CD8-positive, alpha-beta T cell (primary cell): ENCODE measurements at places on chromosomes 13 and 19. TPM values are rescaled to one million over a fixed set of nuclear protein-coding genes. Genes with fewer than 3 reads are reported as not detected.

Gene IZUMO1
- not detected for total RNA-seq

Gene VWA8
- total RNA-seq, result 16.3 TPM

DNA sequence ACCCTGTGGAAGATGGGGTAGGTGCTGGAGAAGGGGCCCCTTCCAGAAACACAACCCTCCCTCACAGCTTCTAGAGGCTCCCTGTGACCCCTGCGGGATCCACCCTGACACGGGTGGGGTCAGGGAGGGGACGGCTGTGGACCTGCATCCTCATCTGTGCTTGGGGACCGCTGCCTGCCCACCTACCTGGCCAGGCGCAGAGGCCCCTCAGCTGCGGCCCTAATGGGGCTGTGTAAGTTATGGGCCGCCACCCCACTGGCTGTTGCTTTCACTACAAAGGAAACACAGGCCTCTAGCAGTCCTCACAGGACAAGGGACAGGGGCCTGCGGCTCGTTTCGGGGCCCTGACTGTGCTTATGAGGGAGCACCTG, 7.0 kb upstream of the CTXN1 start:
- DNase-seq, result no peak

DNA sequence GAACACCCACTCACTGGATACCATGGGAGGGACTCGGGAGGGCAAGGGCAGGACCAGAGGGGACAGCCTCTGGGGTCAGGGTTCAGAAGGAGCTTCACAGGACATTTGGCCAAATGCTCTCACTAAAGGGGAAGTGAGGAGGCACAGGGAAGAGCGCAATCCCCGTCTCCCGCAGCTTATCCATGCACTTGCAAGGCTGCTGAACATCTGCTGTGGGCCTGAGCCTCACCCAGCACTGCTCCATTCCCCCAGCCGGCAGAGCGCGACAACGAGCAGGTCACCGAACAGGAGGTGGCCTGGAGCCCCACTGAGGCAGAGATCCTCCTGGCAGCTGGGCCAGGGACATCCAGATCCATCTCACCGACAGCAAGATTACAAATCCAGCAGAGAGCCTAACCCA, 23.3 kb downstream of the ELAVL1 start:
- no peak for DNase-seq

DNA sequence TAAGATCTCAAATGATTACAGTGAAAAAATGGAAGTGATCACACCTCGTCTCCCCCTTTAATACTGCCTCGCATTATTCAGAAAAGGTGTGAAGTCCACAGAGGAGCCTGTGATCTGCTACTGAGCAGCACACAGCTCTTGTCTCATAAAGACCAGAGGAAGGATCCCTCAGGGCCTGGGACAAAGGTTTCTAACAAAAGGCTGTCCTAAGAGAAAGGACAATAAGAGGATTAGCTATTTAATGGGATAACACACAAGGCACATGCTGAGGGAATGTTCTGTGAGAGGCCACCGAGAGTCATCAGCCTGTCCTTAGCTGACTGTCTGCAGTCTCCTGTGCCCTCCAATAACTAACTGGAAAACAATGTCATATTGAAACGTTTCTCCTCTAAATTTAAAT, 26.7 kb downstream of the EBPL start:
- DNase-seq, result no peak

GRCh38 chr13:45398877-45399276, 19.3 kb downstream of the SLC25A30 start:
- no peak for DNase-seq

DNA sequence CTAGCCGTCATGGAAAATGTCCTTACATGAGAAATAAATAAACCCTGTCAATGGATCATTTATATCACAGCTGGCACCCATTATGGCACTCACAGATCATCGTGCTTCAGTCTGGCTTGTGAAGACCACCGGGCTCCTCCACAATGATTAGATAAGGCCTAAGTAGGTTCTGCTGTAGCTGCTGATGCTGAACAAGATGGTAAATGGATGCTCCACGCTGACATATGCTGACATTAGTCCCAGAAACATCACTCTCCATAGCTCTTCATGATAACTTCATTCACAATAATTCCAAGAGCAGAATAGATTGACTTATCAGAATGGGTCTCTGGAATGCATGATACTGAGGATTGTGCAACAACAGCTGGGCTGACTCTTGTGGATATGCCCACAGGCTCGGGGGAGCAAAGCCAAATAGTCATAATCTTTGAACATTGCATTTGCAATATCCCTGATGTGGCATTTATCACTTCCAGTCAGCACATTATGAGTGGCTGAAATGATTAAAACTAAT, 63.8 kb upstream of the RXFP2 start:
- DNase-seq, result no peak

- DNase-seq, result no peak
Measured at GRCh38 chr13:27523346-27524073, 73.1 kb upstream of the MTIF3 start.
